Bronchial smooth muscle cell (primary cell): ENCODE measurements at places on chromosomes 7 and 10. TPM values are rescaled to one million over a fixed set of nuclear protein-coding genes. Genes with fewer than 3 reads are reported as not detected.

SPDYE6 gene
- not detected in 2 replicates for total RNA-seq

SAMD9L gene
- 11.0 and 16.2 TPM in 2 replicates for total RNA-seq

NKX2-3 gene
- not detected in 2 replicates for total RNA-seq

AGMO gene
- under 0.01 TPM in 2 replicates for total RNA-seq

SPOCK2 gene
- total RNA-seq, result 0.95 and 2.0 TPM in 2 replicates

POP7 gene
- total RNA-seq, result 26.2 and 31.2 TPM in 2 replicates
